Left ventricle myocardium inferior (tissue), 1 donor: ENCODE measurements at places on chromosomes 4 and X. TPM values are rescaled to one million over a fixed set of nuclear protein-coding genes. Genes with fewer than 3 reads are reported as not detected.

The DNAAF6 gene
- not detected for total RNA-seq

The TLR3 gene
- 4.9 TPM for total RNA-seq

The STATH gene
- total RNA-seq = not detected

The SCML2 gene
- total RNA-seq = 1.1 TPM

The PDCL2 gene
- not detected for total RNA-seq

The CT45A5 gene
- total RNA-seq = not detected

The PHOX2B gene
- total RNA-seq = not detected

DNA sequence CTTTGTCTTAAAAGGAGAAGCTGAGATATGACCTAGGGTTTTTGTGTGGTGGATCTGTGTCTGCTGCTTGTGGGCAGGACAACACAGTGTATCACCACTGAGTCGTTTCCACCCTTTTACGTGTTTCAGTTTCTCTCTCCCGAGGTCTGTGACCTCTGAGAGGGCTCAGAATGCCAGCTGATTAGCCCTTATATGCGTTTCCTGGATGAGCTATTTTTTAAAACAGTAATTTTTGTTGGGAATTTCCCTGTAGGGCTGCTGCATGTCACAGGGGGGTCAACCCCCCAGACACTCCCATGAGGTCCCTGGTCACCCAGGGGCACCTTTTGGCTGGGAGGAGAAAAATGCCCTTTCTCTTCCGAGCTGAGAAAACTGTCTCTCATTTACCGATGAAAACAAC lies 170.4 kb upstream of the CASK start:
- DNase-seq = no peak

- no peak for DNase-seq
Observed at GRCh38 chr4:171067422-171067821, 745.8 kb upstream of the GALNTL6 start.

DNA sequence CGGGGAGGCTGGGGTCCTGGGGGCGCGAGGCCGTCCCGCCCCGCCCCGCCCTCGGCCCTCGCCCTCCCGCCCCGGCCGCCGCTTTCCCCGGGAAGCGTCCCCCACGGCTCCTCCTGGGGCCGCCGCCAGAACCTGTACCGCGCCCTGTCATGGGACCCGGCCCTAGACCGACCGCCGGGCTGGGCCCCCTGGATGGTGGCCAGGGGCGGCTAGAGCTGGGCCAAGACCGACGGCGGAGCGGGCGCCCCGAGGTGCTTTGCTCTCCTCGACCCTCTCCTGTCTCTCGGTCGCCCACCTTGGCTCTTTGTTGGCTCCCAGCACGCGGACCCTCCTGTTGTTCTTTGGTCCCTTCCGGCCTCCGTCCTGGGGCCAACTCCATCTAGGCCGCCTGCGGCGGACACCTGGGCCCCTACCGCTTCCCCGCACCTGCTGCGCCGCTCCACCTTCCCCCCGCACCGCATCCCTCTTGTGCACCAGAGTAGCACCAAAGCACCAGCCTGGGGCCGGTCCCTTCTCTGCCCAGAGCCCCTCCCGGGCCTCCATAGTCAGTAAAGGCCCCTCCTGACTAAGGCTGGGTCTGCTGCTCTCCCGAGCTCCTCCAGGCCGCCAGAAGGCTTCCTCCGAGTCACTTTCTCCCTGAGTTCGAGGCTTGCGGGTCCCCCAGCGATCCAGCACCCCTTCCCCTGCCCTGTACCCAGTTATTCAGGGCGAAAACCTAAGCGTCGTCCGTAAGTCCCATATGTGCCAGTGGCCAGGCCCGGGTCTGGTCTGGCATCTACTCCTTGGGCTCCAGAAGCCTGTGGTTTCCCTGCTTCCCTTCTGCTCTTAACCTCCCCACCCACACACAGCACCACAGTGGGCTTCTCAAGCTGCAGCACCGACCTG lies 587 bp downstream of the TACC3 start:
- DNase-seq = no peak

DNA sequence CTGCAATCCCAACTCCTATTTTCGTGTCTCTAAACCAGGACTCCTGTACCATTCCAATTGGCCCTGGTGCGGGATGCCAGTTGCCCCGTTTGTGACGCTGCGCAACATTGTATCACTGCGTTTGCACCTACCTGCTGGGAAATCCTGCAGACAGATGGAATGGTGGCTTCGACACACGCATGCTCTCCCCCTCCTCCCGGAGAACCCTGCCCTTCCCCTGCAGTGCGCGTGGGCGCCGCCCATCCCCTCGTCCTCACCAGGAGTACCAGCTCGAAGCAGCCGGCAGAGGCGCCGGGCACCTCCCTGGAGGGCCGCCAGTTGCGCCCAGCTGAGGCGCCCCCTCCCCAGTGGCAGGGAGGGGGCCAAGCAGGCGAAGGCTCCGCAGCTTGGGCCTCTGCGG lies 1.4 kb downstream of the DGKK start:
- DNase-seq = no peak

GRCh38 chr4:159564615-159565014 lies 461.7 kb downstream of the RAPGEF2 start:
- no peak for DNase-seq

DNA sequence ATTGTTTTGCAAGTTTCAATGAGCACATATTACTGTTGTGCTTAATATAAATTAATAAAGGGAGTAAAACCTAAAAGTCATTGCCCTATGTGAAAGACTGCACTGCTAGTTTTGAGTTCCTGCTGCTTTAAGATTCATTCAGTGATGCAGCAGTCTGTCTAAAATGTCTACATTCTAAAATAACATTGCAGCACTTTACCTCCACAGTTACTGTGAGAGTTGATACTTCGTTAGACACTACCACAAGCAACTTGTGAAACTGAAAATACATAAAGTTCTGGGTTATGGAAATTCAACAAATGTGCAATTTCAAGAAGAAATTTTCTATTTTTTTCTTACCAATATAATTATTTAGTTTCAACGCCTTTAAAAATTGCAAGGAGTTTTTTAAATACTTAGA lies 1175.2 kb upstream of the DIAPH2 start:
- DNase-seq = no peak

DNA sequence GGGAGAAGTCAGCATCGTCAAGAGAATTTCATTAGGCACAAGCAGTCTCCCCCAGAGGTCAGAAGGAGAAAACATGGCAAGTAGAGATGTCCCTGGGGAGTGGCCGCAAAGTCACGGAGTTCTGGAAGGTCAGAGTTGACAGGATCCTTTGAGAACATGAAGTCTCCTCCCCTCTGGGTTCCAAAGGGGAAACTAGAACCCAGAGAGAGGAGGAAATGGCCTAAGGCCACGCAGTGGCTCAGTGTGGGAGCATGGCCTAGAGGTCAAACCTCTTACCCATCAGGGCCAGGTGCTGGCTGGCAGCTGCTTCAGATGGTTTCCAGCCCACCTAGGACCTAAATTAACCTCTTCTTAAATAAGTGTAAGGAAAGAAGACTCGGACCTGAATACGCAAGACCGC lies 884 bp downstream of the IDH3G start:
- DNase-seq = no peak

DNA sequence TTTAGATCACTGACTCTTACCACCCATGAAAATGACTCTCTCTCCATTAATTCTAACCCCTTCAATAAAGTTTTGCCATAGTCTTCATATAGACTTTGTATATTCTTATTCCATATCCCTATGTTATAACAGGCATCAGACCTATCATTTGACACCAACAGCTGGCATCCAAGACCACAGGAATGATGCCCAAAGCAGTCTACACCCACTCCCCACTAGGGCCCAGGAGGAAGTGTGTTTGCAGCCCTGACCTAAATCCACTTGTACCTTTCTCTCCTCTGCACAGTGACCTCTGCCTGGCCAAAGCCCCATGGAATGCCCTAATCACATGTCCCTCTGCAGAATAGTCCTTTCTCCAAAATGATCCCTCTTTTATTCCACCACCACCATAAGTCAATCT lies 219.2 kb downstream of the CBR4 start:
- no peak for DNase-seq

DNA sequence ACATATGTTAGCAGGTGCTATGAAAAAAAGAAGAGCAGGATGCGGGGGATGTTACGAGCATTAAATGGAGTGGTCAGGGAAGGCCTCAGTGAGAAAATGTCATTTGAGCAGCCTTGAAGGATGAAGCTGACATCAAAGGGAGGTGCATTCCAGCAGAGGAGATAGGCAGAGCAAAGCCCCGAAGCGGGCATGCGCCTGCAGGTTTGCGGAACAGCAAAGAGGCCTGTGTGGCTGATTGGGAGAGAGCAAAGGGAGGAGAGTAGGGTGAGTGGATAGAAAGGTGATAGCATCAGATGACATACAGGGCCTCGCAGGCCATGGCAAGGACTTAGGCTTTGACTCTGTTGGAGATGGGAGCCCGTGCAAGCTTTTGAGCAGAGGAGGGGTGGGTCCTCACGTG lies 95.4 kb upstream of the GPR50 start:
- DNase-seq = no peak

DNA sequence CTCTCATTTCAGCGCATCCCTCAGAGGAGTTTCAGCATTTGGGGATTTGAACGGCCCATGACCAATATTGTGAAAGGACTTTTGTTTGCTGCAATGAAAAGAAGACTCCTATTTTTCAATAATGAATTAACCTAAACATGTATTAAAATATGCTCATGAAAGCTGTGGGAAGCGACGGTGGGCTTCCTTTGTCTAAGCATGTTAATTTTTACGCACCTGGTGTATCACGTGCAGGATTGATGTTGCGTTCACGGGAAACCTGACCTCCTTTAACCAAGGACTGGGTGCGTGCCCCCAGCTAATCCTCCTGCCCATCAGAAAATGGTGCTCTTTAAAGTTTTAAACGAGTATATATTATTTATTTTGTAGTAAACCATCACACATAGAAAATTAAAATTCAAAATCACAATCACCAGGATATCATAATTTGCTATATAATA lies 590 bp upstream of the CCDC110 start:
- no peak for DNase-seq

DNA sequence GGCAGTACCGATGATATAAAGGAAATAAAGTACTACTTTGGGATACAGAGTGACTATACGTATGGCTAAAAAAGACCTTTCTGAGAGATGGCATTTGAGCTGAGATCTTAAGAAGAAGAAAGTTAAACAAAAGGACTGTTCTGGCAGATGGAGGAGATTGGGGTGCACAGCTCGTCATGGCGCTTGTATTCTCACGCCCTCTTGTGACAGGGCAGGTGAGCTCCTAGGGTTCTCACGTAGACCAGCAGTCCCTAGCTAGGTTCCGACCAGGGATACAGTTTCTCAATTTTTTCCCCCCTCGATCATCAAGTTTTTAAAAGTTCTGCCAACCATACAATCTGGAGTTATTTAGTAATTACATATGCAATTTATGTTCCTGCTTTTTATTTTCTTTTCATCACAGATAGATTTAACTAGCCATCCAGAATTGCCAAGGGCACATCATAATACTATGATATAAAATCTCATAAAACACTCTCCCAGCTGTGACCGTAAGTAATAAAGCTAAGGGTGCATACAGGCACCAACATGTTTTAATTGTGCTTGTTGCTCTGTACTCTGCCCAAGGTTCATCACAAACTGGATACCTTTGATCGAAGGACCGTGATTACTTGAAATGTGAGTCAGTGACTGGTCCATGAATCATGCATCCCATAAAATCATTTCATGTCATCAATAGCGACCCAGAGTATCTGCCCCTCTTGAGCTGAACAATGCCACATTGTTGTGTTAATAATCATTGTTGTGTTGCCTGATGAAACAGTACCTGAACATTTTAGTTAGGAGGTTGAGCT lies 69.4 kb upstream of the ZNF518B start:
- no peak for DNase-seq

GRCh38 chr4:139889901-139890300 lies 224.3 kb downstream of the MGST2 start:
- no peak for DNase-seq

DNA sequence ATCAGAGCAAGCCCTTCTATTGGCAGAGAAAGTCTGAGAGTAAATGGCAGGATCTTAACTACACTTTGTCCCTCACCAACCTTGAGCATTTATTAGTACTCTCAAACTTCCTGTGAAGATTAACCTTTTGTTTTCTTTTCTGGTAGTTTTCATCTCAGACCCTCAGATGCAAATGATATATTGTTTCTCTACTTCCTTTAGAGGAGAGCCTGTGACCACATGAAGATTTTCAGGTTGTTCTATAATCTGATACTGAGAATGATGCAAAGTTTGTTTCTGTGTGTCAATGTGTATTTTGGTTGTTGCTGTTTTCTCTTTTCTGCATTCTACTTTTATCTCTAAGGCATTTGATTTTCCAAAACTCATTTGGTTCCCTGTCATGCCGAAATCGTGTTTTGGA lies 165.8 kb upstream of the CYSLTR1 start:
- no peak for DNase-seq

GRCh38 chr4:161160718-161161117 lies 1003.1 kb downstream of the FSTL5 start:
- DNase-seq = no peak

DNA sequence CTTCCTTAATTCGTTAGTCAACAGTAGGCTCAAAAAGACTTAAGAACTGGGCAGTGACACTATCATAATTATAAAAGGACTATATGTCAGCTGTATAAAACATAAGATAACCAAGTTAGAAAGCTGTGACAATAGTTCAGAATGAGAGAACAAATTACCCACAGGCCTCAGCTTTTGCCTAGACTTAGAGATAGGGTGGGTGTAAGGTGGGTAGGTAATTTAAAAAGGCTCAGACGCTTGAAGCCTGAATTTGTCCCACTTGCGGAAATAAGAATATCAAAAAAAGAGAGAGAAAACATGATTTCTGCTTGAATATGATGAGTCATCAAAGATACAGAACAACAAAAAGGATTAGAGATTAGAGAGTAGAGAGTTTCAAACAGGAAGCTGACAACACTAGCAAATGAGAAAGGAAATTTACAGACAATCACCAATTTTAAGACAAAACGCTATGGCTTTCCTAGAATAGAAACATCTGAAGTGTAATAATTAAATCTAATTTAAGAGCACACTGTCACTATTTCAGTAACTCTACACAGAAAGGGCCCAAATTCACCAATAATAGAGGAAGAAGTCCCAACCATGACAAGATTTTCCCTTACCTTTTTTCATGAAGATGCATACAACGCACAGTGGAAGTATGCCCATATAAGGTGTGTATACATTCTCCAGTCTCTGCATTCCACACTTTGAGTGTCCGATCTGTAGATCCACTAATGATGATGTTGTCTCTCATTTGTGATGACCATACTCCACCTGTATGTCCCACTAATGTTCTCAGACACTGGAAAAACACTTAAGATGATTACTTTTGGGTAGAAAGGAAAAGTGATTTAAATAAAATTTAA lies 208.1 kb downstream of the FBXW7 start:
- DNase-seq = no peak

DNA sequence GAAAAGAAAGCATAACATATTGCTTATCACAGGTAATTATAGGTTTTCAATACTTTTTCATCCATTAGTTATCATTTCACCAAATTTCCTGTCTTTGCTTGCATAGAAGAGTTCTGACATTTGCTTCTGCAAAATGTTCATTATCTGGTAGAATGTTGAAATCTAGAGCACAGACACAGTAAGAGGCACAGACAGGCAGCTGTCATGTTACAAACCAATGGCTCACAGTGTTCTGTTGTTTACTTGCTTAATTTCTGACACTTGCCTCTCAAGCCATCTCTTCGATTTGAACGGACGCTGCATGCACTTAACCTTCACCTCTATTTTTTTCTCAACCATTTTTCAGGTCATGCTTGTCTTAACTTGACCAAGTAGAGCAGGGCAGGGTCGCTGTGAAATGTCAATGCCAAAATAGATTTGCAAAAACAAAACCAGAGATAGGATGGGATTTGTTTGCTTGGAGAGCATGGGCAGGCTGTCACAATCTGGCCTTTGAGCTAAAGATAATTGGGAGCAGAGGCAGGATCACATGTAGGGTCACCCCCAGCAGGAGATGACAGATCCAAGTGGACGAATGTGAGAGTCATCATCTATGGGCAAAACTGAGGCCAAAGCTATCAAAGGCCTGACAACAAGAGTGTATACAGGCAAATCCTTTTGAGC lies 292.3 kb downstream of the SMARCA1 start:
- DNase-seq = no peak
